ENCODE measurements at places on chromosomes 12 and 14.

GRCh38 chr12:19978193-19978592 lies 390.1 kb upstream of the PDE3A start:
- DNase-seq: no peak

DNA sequence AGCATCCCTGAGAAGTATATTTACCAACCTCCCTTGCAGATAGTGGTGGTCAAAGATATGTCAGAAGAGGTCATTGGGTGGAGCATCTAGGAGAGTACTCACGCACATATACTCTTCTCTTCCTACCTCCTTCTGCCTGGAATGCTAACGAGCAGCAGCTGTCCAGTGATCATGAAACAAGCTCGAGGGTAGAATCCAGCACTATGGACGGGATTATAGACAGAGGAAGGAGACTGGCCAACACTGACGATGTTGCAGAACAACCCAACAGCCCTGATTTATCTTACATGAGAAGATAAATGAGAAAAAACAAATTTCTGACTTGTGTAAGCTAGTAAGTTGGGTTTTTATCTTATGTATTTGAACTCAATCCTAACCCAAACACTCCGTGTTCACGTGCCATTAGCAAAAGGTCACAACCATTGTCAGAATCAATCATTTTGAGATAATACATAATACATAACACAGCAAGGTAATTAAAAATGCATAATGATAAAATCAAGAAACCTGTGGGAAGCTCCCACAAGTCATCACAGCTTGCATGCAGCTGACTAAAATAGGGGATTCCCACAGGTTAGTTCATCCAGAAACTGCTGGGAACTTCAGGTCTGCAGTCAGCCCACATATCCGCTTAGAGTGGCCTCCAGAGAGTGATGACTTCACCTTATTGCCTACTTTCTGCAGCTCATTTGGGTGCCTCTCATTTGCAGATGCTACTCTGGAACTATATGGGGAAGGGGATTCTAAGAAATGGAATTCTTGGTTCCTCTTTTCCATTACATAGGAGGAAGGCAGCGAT lies 36.3 kb upstream of the STK38L start:
- DNase-seq: peak; percentile 32

GRCh38 chr12:47557386-47557785 lies 148.4 kb downstream of the RPAP3 start:
- no peak for DNase-seq

GRCh38 chr14:27435923-27436670 lies 838.3 kb upstream of the NOVA1 start:
- DNase-seq: no peak

DNA sequence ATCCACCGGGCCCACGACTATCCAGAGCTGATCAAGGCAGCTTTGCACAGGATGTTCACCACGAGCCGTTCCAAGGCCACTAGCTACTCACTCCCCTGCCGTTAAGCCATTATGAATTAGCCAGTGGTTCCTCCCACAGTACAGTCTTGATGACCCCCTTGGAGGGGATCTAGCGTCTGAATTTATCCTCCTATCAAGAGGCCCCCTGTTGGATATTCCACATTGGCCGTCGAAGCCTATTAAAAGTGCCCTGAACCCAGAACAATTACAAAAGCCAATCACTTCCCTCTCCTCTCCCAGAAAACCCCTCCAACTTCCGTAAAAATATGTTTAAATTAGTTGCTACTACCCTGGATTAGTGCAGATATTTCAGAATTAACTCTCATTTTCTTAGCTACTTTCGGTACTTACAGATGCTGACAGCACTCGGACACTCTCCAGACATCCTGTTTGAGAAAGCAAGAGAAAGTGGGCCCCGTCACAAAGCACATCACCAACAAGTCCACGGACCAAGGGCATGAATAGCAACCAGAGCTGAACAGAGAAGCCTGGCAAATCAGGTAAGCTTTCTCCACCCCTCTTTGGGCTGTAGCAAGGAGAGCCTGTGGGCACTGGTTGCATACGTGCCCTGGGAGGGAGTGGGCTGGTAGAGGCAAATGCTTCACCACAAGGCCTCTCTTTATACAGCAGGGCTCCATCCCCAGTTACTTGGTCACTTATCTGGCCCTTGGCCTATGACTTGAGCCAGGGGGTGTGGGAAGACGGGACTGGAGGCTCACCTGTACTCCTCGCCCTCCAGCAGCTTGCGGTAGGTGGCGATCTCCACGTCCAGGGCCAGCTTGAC lies 5.3 kb downstream of the KRT3 start:
- no peak for DNase-seq

DNA sequence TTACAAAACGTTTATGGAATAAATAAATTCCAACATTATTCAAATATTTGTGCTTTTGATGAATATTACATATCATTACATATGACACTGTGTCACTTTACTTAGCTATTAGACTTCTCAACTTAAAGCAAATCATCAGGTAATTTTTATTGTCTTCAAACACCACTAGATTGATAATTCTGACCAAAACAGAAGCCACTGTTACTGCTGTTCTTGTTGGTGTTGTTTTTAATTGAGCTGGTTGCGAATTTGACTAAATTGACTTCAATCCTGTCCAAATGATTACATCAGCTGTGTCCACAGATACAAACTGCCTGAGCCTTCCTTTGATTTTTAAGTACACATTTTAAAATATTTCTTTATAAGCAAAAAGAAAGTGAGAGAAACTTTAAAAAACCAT lies 29.2 kb downstream of the PRKD1 start:
- no peak for DNase-seq

DNA sequence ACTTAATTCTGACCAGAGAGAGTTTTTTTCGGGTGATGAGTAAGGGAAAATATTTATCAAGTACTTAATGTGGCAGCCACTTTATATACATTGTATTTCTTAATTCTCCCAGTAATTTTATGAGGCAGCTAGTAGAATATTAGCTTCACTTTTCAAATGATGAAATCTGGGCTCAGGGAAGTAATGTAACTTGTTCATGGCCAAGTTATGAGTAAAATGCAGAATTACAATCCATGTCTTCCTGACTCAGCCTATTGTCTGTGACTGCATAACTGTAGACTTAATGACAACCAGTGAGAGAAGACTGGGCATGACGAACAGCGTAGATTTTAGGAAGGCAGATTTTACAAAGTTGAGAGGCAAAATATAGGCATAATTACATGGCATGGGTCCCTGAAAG lies 106.7 kb upstream of the MIS18BP1 start:
- DNase-seq: no peak

DNA sequence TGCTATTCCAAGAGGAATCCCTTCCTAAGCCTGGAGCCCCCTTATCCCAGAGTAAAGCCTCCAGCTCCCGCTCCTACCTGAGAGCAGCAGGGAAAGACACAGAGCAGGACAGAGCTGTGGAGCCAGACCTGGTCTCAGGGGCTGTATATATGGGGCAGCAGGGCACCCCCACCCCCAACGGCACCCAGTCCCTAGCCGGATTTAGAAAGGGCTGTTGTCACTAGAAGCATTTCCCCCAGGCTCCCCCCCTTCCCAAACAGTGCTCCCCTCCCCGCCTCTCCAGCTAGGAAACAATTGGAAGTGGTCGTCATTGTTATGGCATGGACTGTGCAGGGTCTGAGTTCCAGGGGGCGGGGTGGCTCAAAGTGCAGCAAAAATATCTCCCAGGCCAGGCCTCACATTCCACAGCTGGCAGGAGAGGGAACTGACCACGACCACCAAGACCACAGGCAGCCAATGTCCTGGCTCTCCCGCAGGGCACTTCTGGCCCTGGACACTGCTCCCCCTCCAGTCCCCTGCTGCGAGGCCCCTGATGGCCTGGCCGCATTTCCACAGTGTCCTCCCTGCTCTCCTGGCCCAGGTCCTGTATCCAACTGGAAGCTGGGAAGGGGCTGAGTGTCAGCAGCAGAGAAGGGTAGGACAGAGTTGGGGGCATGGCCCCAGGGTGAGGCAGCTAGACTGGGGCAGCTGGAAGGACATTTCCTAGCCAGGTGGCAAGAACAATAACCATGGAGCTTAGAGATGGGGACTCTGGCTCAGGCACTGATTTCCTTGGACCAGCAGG lies at the start of gene MYH7:
MYH7 (minus strand) TSS at position 118 of the 784 bp plus-strand sequence. CDS start 1,928 bp downstream, outside the sequence.
- no peak for DNase-seq

Data from stimulated activated CD8-positive, alpha-beta memory T cell treated with anti-CD3 and anti-CD28 coated beads, Interleukin-15, amount 100 ng/mL, for 48 hours (primary cell).